ENCODE measurements at places on chromosomes 6 and 20. TPM values are rescaled to one million over a fixed set of nuclear protein-coding genes. Genes with fewer than 3 reads are reported as not detected.

Gene ZKSCAN4
- 2.4 TPM for total RNA-seq

Gene C2
- total RNA-seq = 5.3 TPM

Gene GJA10
- not detected for total RNA-seq

DNA sequence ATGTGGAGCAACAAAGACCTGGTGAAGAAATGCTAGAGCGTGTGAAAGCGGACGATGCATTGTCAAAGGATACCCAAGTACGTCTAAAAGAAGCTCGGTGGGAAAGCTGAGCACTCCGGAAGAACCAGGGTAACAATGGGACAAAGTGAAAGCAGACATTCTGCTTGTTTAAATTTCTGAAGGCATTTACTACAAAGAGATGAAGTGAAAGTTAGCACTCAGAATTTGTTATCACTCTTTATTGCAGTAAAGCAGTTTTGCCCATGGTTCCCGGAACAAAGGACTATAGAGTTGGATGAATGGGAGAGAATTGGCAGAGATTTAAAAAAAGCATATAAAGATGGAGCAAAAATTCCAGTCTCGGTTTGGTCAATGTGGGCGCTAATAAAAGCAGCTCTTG is 12.8 kb upstream of the IRAK1BP1 start:
- H3K36me3 ChIP-seq = peaks cover 5% of the 10 kb centered on the region
- no peaks in the 10 kb centered on the region for H3K4me1 ChIP-seq
- H3K4me3 ChIP-seq = no peak overlapping the region

GRCh38 chr6:163354761-163355425 is 59.6 kb upstream of the QKI start:
- H3K27me3 ChIP-seq = no peaks in the 10 kb centered on the region
- no peaks in the 10 kb centered on the region for H3K36me3 ChIP-seq
- peak overlapping the region; percentile 3 for H3K4me3 ChIP-seq
- H3K27ac ChIP-seq = peak overlapping the region; percentile 77
- H3K4me1 ChIP-seq = peaks cover 16% of the 10 kb centered on the region

GRCh38 chr6:7086488-7086887 is 21.3 kb upstream of the RREB1 start:
- no peak overlapping the region for H3K27ac ChIP-seq
- no peaks in the 10 kb centered on the region for H3K27me3 ChIP-seq
- DNase-seq = peak; percentile 30
- no peaks in the 10 kb centered on the region for H3K36me3 ChIP-seq

GRCh38 chr6:36025260-36025931 is 955 bp upstream of the SLC26A8 start:
- H3K4me1 ChIP-seq = peaks cover 11% of the 10 kb centered on the region
- peaks cover 7% of the 10 kb centered on the region for H3K27me3 ChIP-seq
- DNase-seq = no peak
- H3K4me3 ChIP-seq = no peak overlapping the region
- no peaks in the 10 kb centered on the region for H3K36me3 ChIP-seq

DNA sequence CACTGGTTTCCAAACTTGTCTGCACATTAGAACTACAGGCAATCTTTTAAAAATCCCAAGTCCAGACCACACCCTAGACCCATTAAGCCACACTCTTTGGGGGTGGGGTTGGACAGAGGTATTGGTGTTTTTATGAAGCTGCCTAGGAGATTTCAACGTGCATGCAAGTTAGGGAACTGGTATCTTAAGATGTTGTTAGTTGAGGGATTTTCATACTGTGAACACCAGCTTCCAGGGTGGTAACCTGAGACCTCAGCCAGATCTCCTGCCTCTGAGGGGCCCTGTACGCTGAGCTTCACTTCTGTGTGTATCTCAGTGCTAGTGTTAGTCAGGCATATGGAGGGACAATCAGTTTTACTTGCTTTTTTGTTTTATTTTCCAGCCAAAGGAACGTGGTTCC is 138.0 kb downstream of the UTRN start:
- no peak for DNase-seq
- no peak overlapping the region for H3K4me3 ChIP-seq
- no peaks in the 10 kb centered on the region for H3K27me3 ChIP-seq

GRCh38 chr20:61055180-61056010 is 196.7 kb upstream of the CDH4 start:
- H3K4me1 ChIP-seq = no peaks in the 10 kb centered on the region
- no peak overlapping the region for H3K4me3 ChIP-seq
- H3K27ac ChIP-seq = no peak overlapping the region
- DNase-seq = no peak

DNA sequence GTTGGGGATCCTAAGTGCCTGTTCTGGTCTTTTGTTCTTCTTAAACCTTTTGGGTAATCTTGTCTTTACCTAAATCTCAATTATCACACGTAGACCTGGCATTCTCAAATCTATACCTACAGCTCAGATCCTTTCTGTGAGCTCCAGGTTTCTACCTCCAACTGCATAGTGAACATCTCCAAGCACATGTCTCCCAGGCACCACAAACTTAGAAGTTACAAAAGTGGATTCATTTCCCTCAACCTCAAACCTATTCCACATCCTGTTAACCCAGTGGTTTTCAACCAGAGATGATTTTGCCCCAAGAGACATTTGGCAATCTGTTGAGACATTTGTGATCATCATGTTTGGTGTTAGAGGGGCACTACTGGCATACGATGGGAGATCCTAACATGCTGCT is 183.5 kb downstream of the TENT5A start:
- no peak for DNase-seq
- no peaks in the 10 kb centered on the region for H3K4me1 ChIP-seq
- no peaks in the 10 kb centered on the region for H3K36me3 ChIP-seq
- no peak overlapping the region for H3K27ac ChIP-seq
- H3K4me3 ChIP-seq = no peak overlapping the region

DNA sequence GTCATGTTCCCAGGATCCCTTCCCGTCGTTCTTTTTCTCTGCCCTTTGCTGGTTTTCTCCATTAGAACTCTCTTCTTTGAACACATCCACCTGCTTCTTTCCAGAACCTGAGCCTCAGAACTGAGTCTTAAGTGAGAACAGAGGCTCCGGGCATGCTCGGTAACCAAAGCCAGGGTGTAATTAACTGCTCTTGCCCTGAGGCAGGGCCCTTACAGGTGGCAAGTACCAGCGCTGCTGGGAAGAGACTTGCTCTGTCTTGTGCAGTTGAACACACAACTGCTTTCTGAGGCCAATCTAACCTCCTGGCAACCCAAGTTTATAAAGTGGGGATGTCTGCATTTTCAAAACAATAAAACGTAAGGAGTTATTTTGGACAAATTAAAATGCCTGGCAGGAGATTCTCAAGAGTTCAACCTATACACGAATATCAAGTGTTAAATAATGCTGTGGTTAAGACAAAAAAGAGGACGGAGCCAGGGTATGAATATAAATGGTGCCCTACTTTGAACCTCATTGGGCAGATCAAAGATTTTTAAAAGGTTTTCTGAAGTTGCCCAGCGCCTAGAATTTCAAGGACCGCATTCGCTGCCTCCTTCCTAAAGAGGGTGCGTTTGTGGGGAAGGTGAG is 12.4 kb upstream of the DEK start:
- peak overlapping the region; percentile 37 for H3K4me3 ChIP-seq
- H3K27me3 ChIP-seq = peaks cover 58% of the 10 kb centered on the region
- H3K36me3 ChIP-seq = no peaks in the 10 kb centered on the region
- H3K27ac ChIP-seq = no peak overlapping the region
- no peaks in the 10 kb centered on the region for H3K4me1 ChIP-seq

- no peak for DNase-seq
- H3K27me3 ChIP-seq = no peaks in the 10 kb centered on the region
- peaks cover 17% of the 10 kb centered on the region for H3K36me3 ChIP-seq
- H3K4me1 ChIP-seq = no peaks in the 10 kb centered on the region
- H3K4me3 ChIP-seq = no peak overlapping the region
Measured at GRCh38 chr6:125797120-125797885, 6.5 kb downstream of the NCOA7 start.

GRCh38 chr6:102149191-102149590 is 755.7 kb downstream of the GRIK2 start:
- no peak for DNase-seq
- H3K36me3 ChIP-seq = no peaks in the 10 kb centered on the region
- H3K27ac ChIP-seq = no peak overlapping the region
- no peaks in the 10 kb centered on the region for H3K27me3 ChIP-seq
- H3K4me1 ChIP-seq = no peaks in the 10 kb centered on the region
- no peak overlapping the region for H3K4me3 ChIP-seq

DNA sequence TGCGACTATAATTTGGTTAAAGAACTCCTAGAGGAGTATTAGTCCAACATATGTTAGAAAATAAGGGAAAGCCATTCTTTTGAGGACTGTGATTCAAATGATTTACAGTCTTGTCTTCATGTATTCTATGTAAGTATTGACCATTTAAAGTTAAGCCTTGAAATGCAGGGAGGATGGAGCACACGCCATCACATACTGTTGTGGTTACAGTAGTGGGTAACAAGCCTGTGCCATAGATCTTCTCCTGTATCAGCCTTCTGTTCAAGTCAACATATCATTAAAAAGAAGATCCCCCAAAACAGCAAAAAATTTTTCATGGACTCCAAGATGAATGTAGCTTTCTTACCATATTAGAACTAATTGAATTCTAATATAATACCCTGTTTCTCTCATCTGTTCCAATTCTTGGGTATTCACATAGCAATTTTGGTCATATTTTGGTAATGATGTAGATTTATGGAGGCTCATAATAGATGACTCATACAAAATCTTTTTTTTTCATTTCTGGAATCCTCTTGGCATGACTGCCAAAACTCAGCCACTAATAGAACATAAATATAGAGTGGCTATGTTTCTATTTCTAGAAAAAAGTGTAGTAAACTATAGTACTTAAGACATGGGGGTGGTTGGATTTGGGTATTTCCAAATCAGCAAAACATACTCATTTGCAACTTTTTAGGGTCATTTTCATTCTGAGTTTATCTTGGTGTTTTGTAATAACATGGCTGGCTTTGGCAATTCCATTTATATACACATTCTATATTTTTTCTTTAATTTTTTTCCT is 413.5 kb downstream of the BCKDHB start:
- no peak overlapping the region for H3K27ac ChIP-seq
- H3K4me3 ChIP-seq = no peak overlapping the region
- no peaks in the 10 kb centered on the region for H3K27me3 ChIP-seq

GRCh38 chr20:50267041-50267865 is 76.6 kb downstream of the CEBPB start:
- DNase-seq = peak; percentile 54
- H3K27me3 ChIP-seq = no peaks in the 10 kb centered on the region
- H3K4me1 ChIP-seq = peaks cover 8% of the 10 kb centered on the region
- H3K4me3 ChIP-seq = no peak overlapping the region
- H3K27ac ChIP-seq = no peak overlapping the region

DNA sequence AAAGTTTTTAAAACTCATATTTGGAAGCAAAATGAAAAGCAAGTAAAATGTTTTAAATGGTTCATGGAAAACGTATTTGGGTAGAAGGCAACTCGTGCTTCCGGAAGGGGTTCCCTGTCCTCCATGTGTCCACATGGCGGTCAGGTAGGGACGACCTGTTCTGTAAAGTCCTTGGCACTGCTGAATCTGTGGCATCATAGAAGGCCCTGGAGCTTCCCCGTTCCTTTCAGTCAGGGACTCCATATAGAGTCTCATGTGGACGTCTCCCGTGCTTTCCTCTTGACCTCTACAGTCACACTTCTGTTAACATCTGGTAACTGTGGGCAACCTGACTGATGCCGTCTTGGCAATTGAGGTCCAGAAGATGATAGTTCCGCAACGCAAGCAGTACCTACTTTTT is 11.4 kb downstream of the DYNLT1 start:
- no peak overlapping the region for H3K27ac ChIP-seq
- peaks cover 22% of the 10 kb centered on the region for H3K4me1 ChIP-seq
- H3K36me3 ChIP-seq = peaks cover 63% of the 10 kb centered on the region
- H3K27me3 ChIP-seq = no peaks in the 10 kb centered on the region
- no peak for DNase-seq
